ENCODE measurements at places on chromosomes 3 and 15.

GRCh38 chr3:122923611-122924010, 104.0 kb downstream of the SEMA5B start:
- no peak for DNase-seq

DNA sequence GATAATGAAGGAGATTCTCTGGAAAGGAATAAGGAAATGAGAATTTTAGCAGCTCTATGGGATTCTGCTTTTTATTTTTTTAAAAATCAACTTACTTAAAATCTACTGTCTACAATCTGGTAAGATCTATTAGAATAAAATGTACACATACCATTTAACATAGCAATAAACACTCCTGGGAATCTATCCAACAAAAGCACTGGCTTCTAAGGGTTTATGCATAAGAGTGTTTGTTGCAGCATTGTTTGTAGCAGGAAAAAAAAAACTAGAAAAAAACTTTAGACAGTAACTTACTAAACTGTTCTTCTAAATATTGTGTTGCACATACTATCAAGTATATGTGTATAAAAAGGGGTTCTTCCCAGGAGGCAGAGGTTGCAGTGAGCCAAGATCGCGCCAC, 15.7 kb upstream of the RBP1 start:
- DNase-seq = no peak

GRCh38 chr3:169848741-169849140, 21.0 kb downstream of the LRRC31 start:
- no peak for DNase-seq

- DNase-seq = no peak
These were observed 3.3 kb downstream of the VPS8 start for GRCh38 chr3:184815046-184815930.

DNA sequence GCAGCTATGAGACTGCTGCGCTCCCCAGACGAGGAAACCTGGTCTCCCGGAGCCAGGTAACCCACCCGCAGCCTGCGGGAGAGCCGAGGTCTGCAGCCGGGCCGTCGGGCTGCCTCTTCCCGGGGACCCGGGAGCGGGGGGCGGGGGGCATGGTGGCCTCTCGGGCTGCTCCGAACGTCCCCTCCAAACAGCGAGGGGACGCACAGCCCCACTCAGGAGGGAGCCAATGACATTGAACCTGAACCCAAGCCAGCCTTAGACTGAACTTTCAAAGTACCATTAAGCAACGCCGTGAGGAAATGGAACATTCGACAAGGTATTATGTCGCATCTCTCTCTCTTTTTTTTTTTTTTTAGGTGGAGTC, 29.8 kb upstream of the ALDH1A3 start:
- no peak for DNase-seq

GRCh38 chr3:123486460-123486859, 37.6 kb upstream of the ADCY5 start:
- DNase-seq = no peak

GRCh38 chr3:194045289-194045688, 90.7 kb upstream of the HES1 start:
- DNase-seq = no peak

DNA sequence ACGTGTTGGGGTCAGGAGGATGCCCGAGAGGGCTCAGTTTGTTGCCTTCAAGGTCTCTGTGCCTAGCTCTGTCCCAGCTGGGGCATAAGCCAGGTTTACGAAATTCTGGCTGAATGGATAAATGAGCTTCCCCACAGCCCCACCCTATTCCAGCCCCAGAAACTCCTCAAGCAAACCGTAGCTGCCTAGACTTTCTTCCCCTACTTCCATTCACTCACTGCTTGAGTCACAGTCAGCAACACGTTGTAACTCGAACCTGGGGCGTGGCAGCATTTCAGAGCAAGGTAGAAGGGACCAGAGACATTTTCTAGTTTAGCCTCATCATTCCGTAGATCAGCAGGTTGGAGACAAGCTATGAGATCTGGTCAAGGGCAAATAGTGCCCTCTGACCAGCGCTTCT, 24.2 kb downstream of the NMNAT3 start:
- DNase-seq = no peak

DNA sequence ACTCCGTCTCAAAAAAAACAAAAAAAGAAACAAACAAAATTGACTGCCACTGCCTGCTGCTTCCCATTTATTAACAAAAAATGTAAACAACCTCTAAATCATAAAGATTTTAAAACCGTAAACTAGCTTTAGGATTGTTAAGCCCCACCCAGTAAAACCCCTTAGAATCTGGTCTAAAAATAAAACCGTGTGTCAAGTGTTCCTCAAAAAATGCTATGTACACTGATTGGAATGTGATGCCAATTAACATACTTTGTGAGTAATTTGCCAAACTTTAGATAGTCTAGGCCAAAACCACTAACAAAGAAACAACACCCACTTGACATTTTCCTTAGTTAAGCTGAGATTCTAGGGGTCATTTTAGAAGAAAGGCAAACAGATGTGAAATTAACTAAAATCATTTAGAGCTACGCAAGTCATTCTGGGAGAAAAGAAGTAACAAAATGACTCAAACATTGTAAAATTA, 5.3 kb downstream of the RAF1 start:
- no peak for DNase-seq

GRCh38 chr3:137343283-137343682, 385.5 kb downstream of the IL20RB start:
- DNase-seq = no peak

DNA sequence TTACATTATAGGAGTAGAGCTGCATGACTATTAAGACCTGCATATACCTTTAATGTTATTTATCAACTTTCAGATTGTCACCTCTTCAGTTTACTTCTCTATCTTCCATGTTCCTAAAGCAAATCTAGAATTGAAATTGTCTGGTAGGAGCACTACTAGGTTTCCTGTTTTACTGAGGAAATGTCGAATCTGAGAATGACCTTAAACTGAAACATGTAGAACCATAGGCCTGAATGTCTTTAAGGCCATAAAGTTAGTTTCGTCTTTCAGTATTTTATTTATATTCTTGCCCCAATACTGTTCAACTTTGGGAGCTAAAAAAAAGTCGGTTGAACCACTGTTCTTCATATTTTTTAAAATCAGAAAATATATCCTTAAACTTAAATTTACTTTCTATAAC, 92.7 kb downstream of the IL1RAP start:
- no peak for DNase-seq

DNA sequence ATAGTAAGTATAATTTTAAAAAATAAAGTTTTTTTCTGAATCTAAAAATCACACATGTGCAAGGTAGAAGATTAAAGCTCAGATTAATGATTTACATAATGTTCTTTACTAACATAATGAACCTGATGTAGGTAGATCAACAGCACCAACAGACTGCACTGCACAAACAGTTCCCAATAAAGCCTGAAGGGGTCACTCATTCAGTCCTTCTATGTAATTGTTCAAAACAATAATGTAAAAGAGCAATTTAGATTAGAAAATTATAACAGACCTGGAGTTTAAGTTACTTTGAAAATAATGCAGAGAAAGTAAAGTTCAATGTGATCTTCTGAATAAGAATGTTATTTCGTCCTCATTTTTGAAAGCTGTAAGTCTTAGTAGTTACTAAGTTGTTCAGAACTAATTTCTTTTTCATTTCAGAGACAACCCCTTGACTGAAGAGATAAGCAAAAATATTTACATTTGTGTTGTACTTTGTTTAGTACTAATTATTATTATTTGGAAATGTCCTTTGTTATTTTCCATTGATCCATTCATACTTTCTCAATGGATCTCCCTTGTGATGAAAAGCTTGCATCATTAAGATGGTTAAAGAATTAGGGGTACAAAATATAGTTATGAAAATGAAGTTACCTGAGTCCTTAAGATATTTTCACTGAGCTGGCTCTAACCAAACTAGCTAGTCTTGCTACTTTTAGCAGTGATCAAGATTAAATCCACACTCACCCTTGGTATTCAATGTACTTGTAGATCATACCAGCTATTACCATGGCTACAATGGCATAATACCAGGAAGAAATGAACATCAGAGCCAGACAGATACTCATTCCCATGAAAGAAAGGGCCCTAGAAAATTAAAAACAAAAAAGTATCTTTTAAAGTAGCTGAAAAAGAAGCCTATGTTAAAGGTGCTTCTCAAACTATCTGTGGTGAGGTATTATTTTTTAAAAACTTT, 16.8 kb downstream of the EMC4 start:
- no peak for DNase-seq
